ENCODE measurements at places on chromosomes 2 and 18.

DNA sequence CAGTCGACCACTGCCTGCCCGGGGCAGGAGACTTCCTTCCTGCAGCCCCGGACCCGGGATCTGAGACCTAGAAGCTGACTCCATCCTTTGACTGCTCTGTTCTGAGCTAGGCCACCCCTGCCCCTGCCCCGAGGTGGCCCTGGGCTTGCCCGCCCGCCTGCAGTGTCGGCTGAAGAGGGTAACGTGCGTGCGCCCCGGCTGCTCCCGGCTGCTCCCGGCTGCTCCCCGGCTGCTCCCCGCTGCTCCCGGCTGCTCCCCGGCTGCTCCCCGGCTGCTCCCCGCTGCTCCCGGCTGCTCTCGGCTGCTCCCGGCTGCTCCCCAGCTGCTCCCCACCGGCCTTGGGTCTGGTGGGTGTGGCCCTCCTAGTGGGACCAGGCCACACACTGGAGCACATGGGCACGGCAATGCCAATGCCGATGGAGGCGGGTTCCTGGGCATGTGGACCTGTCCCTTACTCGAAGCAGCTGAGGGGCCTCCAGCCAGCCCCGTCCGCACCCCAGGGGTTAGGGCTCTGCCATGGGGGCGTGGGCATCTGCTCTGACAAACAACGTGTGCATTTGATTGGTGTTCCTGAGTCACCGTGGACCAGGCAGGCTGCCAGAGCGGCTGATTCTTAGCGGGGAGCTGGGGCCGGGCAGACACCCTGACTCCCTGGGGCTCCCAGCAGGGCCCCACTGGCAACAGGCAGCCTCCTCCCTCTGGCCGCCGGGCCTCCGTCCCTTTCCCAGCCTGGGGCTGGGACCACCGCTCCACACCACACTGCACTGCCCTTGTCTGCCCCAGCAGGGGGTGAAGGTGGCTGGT is 2.0 kb upstream of the GAL3ST2 start:
- DNase-seq, result peak; percentile 95

- no peak for DNase-seq
These were observed 893.7 kb upstream of the FAM98A start for GRCh38 chr2:34492561-34493455.

- no peak for DNase-seq
These were observed 376.6 kb downstream of the PTH2R start for GRCh38 chr2:208783184-208783583.

GRCh38 chr2:169897834-169898233 is 70.6 kb downstream of the UBR3 start:
- DNase-seq, result no peak

DNA sequence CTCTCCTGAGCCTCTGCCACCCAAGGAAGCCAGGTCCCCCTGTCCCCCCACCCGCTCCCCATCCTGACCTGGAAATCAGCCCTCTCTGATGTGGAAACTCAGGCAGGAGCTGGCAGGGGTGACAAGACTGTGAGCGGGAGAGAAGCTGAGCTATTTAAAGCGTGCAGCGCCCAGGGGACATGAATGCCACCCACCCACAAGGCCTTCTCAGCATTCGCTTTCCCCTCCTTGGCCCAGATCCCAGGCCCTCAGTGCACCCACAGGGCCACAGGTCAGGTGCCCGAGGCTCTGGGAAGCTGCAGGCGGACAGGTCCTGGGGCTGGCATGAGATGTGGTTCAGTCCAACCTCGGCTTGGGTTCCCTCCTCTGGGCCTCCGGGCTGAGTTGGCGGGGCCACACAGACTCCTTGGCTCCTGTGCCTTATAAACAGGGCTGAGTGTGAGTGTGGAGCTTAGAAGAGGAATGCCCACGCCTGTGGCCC is 168.3 kb downstream of the SMAD7 start:
- DNase-seq, result no peak
